Stimulated activated CD8-positive, alpha-beta memory T cell treated with anti-CD3 and anti-CD28 coated beads, Interleukin-4, amount 100 ng/mL, for 24 hours (primary cell): ENCODE measurements at places on chromosomes 1 and 21.

GRCh38 chr1:41396084-41396483 lies 34.9 kb downstream of the FOXO6 start:
- no peak for DNase-seq

DNA sequence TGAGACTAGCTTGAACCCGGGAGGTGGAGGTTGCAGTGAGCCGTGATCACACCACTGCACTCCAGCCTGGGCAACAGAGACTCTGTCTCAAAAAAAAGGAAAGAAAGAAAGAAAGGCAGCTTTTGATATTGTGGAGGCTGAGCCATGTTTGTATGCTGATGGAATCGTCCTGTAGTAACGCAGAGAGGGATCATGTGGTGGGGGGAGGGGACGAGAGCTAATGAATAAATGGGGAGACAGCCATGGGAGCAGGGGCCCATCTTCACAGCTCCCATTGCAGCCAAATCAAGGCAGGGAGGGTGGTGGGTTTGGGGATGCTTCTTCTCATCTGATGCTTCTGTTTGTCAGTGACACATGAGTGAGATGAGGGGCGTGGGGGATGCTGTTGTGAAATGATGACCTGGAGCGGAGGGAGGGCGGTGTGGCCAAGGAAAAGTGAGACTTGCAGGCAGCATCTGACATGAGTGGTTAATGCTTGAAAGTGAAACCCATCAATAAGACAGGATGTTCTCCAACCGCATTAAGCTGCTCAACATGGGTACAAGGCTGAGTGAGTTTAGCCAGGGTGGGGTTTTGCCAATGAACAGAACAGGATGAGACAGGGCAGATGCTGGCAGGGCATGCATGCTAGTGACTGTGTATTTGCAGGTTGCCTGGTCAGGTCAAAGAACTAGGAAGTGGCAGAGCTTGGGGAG lies 16.7 kb downstream of the SPATA21 start:
- peak; percentile 46 for DNase-seq

- peak; percentile 56 for DNase-seq
Measured at GRCh38 chr1:15918962-15919715, 56.8 kb downstream of the ZBTB17 start.

GRCh38 chr21:45130324-45130774 lies 56.0 kb downstream of the ADARB1 start:
- DNase-seq: no peak

- DNase-seq: no peak
Measured at GRCh38 chr1:22319608-22320007, 132.0 kb upstream of the ZBTB40 start.

DNA sequence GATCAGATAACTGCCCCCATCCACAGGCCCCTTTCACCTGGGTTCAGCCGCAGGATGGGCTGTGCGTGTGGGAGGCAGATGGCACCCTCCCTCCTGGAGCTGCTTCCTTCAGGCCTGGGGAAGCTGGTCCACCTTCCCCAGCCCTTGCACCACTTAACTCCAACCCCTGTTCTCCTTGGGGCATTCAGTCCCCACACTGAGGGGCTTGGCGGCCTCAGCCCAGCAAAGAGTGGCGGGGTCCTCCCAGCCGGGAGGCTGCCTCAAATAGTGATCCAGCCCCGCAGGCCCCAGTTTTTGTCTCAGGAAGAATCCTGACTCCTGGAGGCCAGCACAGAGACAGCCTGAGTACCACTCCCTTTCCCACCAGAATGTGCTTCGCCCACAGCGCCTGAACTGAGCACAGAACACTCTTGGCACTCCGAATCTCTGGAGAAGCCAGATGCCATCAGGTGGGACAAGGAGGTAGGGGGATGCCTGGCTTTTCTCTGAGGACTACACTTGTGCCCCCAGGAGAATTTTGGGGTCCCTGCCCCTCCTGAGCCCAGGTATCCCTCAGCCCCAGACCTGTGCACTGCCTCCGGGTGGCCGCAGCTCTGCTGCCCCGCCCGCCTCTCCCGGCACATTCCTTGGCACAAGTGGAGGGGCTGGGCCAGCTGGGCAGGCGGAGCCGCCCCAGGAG lies 936 bp downstream of the PAQR6 start:
- DNase-seq: no peak

DNA sequence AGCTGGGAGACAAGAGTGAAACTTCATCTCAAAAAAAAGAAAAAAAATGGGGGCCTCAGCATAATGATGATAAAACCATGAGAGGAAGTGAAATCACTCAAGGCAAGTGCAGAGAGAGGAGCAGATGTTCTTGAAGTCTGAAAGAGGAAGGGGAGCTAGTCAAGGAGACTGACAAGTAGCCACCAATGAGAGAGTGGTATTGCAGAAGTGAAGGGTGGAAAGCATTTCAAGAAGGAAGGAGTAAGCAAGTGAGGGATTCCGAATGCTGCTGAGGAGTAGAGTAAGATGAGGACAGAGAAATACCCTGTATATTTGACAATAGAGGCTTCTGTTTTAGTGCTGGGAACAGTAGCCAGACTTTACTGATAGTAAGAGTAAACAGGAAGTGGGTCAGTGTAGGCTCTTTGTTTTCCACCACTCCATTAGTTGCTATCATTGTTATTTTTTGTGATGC lies 2.9 kb downstream of the TATDN3 start:
- DNase-seq: no peak

DNA sequence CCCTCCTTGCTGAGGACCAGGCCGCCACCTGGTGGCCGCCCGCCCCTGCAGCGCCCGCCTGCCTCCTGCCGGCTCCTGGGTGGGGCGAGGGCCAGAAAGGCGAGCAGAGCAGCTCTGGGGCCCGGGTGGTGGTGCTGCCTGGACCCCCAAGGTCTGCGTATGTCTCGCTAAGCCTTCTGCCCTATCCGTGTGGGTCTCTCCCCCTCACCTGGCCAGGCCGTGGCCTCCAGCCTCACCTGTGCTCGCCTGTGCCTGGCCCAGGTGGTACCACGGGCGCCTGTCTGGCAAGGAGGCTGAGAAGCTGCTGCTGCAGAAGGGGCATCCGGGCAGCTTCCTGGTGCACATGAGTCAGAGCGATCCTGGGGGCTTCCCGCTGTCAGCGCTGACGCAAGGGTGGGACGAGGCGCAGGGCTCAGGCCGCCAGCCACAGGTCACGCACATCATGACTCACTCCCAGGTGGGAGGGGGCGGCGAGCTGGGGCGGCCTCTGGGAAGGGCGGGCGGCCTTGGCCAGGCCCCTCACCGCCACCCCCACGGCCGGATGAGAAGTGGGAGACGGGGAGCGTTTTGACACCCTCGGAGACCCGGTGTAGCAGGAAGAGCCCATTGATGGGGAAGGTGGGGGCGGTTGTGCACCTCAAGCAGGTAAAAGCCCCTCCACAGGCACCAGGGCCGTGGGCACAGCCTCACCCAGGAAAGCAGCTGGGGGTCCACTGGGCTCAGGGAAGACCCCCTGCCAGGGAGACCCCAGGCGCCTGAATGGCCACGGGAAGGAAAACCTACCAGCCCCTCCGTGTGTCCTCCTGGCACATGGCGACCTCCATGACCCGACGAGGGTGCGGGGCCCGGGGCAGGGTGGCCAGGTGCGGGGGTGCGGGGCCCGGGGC lies 9.9 kb downstream of the RNF223 start:
- peak; percentile 91 for DNase-seq

GRCh38 chr1:40985875-40986274 lies 6.4 kb downstream of the CTPS1 start:
- no peak for DNase-seq

DNA sequence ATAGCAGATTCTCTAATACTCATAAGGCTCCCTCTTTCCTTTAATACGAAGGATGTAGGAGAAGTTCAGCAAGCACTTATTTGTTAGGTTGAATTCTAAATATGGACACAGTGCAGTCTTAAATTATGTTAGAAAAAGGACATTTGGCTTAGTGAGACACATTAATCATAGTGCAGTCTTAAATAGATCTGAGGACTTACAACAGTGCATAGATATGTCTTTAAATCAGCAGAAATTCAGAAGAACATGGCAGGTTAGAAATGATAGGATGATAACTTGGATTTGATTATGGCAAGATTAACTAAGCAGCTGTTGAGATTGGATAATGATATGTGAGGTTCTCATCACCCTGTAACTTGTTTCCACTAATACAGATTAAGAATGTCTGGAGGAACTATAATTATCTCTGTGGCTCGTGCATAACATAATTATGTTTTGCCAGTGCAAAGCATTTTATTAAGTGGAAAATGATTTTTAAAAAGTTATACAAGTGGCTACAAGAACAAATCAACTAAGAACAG lies 485.9 kb downstream of the USP25 start:
- DNase-seq: no peak

GRCh38 chr1:31181515-31182343 lies 58.0 kb downstream of the NKAIN1 start:
- DNase-seq: peak; percentile 29

DNA sequence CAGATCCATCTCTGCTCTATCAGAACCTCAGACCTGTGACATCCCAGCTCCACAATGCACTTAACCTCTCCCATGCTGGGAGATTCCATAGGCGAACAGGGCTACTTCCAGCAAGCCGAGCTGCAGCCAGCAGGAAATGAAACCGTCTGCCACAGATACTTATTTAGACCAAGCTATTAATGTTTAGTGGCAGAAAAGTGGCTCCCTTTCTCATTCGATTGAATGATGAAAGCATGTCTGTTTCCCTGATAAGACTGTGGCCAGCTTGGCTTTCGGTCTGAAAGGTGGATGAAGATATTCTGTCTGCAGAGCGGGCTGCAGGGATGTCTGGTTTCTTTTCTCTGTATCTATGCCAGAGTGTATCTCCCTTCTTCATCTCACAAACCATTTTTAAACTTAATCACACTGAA lies 146.4 kb downstream of the GREM2 start:
- DNase-seq: no peak

- DNase-seq: no peak
Measured at GRCh38 chr1:223147873-223148272, 4.8 kb upstream of the TLR5 start.

GRCh38 chr1:229271448-229272159 lies 693 bp downstream of the RAB4A start:
- peak; percentile 28 for DNase-seq

DNA sequence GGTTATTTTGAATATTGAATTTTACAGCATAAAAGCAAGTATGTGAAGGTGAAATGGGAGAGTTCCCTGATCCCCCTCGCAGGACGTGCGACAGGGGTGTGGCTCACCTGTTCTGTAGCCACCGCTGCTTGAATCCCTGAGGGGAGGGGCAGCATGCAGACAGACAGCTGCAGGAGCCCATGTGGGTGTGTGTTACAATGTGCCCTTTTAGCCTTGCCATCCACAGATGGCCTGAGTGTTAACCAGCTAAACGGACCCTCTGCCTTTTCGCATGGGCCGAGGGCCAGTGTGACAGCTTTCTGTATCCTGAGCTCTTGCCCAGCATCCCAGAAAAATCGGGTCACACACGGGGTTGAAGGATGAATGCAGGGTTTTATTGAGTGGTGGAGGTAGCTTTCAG lies 43.3 kb downstream of the JAM2 start:
- no peak for DNase-seq

DNA sequence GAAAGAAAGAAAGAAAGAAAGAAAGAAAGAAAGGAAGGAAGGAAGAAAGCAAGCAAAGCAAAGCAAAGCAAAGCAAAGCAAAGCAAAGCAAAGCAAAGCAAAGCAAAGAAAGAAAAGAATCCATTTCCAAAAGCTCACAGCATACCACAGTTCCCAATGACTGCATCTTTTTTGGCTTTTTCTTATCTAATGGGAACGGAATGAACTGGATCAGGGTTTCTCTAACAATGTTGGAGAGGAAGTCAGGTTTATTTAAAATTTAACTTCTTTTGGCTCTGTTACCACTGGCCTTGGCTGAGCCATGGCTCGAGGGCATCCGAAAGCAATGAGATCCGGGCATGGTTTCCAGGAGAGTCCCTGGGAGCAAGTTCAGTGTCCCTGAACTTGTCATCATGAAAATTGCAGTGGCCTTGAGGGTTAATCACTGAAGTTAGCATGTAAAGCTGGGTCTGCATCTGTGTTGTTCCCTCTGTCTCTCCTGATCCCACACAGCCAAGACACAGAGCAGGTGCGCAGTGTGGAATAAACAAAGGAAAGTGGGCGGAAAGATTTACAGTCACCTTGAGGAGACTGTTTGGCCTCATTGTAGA lies 34.6 kb upstream of the CTPS1 start:
- no peak for DNase-seq

- no peak for DNase-seq
Measured at GRCh38 chr1:100613817-100614559, 76.0 kb downstream of the GPR88 start.

DNA sequence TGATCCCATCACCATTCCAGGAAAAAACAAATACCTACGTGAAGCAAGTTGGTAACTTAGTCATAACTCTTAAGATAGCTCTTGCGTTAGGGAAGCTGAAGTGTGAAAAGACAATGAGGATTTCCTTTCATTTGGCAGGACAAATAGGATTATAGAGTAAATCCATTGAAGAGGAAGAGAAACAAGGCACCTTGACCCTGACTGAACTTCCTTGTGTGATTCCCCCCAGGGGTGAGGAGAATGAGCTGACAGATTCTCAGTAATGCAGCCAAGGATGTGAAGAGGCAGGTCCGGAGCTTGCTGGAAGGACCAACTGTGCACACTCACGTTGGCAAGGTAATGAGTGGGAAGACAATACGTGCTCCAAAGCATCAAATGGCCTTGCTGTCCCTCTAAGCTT lies 55.0 kb upstream of the HMCN1 start:
- DNase-seq: no peak

DNA sequence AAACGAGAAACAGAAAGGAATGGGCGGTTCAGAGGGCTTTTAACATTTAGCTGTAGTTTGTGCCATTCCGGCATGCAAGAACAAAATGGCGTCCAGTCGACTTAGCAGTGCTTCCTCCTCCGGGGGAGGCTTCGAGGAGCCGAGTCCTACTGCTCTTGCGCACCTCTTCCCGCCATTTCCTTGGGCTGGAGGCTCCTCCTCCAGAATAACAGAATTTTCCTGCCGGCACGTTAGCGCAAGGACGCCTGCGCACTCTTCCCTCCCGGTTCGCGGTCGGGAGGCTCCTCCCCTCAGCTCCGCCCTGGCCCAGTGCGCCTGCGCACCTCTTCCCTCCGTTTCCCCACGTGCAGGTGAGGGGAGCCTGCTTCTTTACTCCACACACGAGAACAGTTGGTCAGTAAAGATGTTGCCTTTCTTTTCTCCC lies 1.0 kb downstream of the DMRTB1 start:
- no peak for DNase-seq

GRCh38 chr1:223323491-223324484 lies 40.2 kb downstream of the SUSD4 start:
- no peak for DNase-seq

- no peak for DNase-seq
Measured at GRCh38 chr1:162633081-162633762, 958 bp downstream of the DDR2 start.

GRCh38 chr1:96076589-96076988 lies 645.0 kb upstream of the PTBP2 start:
- DNase-seq: no peak

- no peak for DNase-seq
Measured at GRCh38 chr1:158191299-158191698, 10.6 kb downstream of the CD1D start.

- DNase-seq: no peak
Measured at GRCh38 chr1:68210027-68210426, 22.3 kb downstream of the WLS start.

DNA sequence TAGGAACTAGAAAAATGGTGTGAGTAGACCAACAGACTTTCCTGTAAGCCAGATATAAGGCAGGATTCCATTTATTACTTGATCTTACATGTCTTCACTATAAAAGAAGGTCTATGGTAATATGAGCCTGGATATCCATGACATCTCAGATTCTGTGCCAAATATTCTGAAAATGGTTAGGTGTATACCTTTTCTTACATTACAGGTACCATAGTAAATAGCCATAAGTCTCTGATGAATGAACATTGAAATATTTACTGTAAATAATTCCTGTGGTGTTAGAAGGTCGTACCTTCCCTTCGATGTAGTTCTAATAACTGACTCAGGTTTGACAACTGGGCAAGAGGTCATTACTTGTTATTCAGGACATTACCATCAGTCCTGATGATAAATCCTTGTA lies 657.9 kb downstream of the BRINP3 start:
- no peak for DNase-seq
